Upper lobe of left lung (tissue), 6 donors: ENCODE measurements at places on chromosomes 7 and 10. TPM values are rescaled to one million over a fixed set of nuclear protein-coding genes. Genes with fewer than 3 reads are reported as not detected.

- no peak for DNase-seq
- H3K27ac ChIP-seq: peak overlapping the region; percentile 57
- peaks cover 6% of the 10 kb centered on the region for H3K4me1 ChIP-seq
- no peaks in the 10 kb centered on the region for H3K27me3 ChIP-seq
These were observed 82.7 kb downstream of the RAMP3 start for GRCh38 chr7:45240273-45240771.

The ASZ1 gene
- not detected for total RNA-seq

The MYH16 gene
- total RNA-seq: not detected

The TMEM184A gene
- total RNA-seq: 11.5 TPM

The HHEX gene
- 19.7 TPM for total RNA-seq

- no peak for DNase-seq
- no peaks in the 10 kb centered on the region for H3K4me1 ChIP-seq
- H3K4me3 ChIP-seq: no peak overlapping the region
- H3K27me3 ChIP-seq: no peaks in the 10 kb centered on the region
- H3K27ac ChIP-seq: no peak overlapping the region
These were observed 116.9 kb upstream of the CHST15 start for GRCh38 chr10:124210263-124210662.

The LIPF gene
- not detected for total RNA-seq

- H3K27me3 ChIP-seq: no peaks in the 10 kb centered on the region
- H3K4me1 ChIP-seq: peaks cover 5% of the 10 kb centered on the region
- H3K36me3 ChIP-seq: no peaks in the 10 kb centered on the region
- H3K4me3 ChIP-seq: no peak overlapping the region
- DNase-seq: no peak
- no peak overlapping the region for H3K27ac ChIP-seq
These were observed 9.2 kb downstream of the CPA2 start for GRCh38 chr7:130275826-130276297.

The H2BK1 gene
- not detected for total RNA-seq

GRCh38 chr7:16564909-16565426 lies 38.3 kb downstream of the LRRC72 start:
- no peaks in the 10 kb centered on the region for H3K4me1 ChIP-seq
- DNase-seq: no peak
- H3K27ac ChIP-seq: no peak overlapping the region
- H3K36me3 ChIP-seq: no peaks in the 10 kb centered on the region

DNA sequence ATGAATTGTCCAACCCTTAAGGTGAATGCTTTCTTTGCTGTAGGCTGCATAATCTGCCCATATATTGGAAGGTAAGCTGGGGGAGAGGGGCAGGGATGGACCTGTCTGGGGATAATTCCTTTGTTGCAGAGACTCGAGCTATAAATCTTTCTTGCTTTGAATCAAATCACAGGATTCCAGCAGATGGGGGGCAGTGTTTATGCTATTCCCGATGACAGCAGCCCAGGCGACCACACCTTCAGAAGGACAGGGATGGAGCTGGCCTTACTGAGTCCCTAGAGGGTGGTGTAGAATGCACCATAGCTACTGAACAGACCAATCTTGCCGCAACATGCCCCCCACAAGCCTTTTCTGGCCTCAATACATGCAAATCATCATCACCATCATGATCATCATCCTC lies 2.5 kb downstream of the PODXL start:
- H3K36me3 ChIP-seq: peaks cover 4% of the 10 kb centered on the region
- no peak for DNase-seq
- H3K4me3 ChIP-seq: peak overlapping the region; percentile 78
- H3K4me1 ChIP-seq: peaks cover 24% of the 10 kb centered on the region

DNA sequence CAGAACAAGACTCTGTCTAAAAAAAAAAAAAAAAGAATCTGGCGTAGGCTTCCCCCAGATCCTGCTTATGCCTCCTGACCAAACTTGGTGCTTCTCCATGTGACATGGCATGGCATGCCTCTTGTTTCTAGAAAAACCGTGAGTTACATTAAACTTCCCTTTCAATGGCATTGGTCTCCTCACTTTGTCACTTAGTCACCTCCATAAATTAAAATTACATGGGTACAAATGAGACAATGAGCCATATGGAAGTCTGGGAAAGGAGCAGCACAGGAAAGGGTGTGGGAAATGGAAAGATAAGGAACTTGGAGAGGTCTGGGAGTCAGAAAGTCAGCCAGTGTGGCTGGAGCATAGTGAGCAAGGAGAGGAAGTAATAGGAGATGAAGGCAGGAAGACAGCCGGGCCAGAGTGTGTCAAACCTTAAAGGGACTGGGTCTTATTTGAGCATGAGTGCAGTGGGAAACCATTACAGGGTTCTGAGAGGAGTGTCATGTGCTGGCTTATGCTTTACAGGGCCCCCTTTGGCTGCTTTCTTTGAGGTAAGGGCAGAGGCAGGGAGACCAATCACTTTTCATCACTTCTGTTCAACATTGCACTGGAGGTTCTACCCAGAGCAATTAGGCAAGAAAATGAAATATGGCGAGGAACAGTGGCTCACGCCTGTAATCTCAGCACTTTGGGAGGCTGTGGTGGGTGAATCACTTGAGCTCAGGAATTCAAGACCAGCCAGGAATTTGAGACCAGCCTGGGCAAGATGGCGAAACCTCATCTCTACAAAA lies 21.3 kb upstream of the ZMIZ2 start:
- H3K27me3 ChIP-seq: no peaks in the 10 kb centered on the region
- peak overlapping the region; percentile 13 for H3K27ac ChIP-seq
- H3K4me1 ChIP-seq: peaks cover 8% of the 10 kb centered on the region
- H3K36me3 ChIP-seq: no peaks in the 10 kb centered on the region

DNA sequence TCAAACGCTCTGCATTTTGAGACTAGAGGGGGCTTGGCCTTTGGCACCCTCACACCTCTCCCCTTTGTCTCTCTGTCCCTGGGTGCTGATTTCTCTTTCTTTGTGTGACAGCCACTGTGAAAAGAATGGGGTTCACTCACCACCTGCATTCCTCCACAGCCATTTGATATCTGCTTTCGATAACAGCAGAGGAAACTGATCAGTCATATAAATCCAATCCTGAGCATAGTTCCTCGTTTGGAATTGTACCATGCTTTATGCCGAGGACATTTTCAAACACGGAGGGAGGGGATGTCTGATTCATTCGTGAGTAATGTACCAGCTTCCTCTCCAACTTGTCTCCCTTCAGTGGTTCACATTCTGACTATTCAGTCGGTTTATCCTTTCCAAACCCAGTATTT lies 15.8 kb downstream of the MET start:
- no peak overlapping the region for H3K4me3 ChIP-seq
- no peaks in the 10 kb centered on the region for H3K27me3 ChIP-seq
- H3K4me1 ChIP-seq: peaks cover under 1% of the 10 kb centered on the region
- DNase-seq: no peak
- no peaks in the 10 kb centered on the region for H3K36me3 ChIP-seq
- no peak overlapping the region for H3K27ac ChIP-seq

- H3K27me3 ChIP-seq: no peaks in the 10 kb centered on the region
- H3K36me3 ChIP-seq: no peaks in the 10 kb centered on the region
- no peak overlapping the region for H3K4me3 ChIP-seq
- H3K4me1 ChIP-seq: peaks cover 6% of the 10 kb centered on the region
- H3K27ac ChIP-seq: peak overlapping the region; percentile 54
- no peak for DNase-seq
These were observed 19.0 kb downstream of the AQP1 start for GRCh38 chr7:30930621-30931020.

The GATA3 gene
- 0.22 TPM for total RNA-seq

GRCh38 chr10:102542800-102543418 lies 39.1 kb downstream of the SUFU start:
- H3K27me3 ChIP-seq: no peaks in the 10 kb centered on the region
- H3K4me3 ChIP-seq: no peak overlapping the region
- no peaks in the 10 kb centered on the region for H3K36me3 ChIP-seq
- no peak for DNase-seq

The NEUROG3 gene
- total RNA-seq: not detected

GRCh38 chr7:101161692-101162471 lies 3.5 kb downstream of the VGF start:
- DNase-seq: no peak
- no peak overlapping the region for H3K27ac ChIP-seq
- no peaks in the 10 kb centered on the region for H3K36me3 ChIP-seq
- peaks cover 41% of the 10 kb centered on the region for H3K27me3 ChIP-seq

The ENTPD7 gene
- 12.3 TPM for total RNA-seq

DNA sequence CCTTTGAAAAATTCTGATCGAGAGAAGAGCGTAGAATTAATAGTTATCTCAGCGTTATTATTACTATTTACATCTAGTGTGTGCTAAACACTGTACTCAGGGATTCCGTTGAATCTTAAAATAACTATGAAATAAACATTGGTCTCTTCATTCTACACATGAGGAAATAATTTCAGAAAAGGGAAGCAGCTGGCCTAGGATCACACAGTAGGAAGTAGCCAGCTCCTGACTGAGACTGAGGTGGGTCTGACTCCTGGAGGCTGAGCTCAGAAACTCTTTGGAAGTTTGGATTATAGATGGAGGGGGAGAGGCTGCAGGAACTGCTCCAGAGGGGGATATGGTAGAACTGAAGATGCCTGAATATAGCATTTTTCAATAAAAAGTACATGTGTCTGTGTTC lies 183.9 kb upstream of the WDR11 start:
- DNase-seq: no peak
- no peak overlapping the region for H3K4me3 ChIP-seq
- no peaks in the 10 kb centered on the region for H3K4me1 ChIP-seq
- H3K27ac ChIP-seq: no peak overlapping the region

- no peak overlapping the region for H3K27ac ChIP-seq
- H3K4me1 ChIP-seq: peaks cover 5% of the 10 kb centered on the region
- no peak for DNase-seq
- H3K36me3 ChIP-seq: no peaks in the 10 kb centered on the region
These were observed 133.0 kb upstream of the ZNF32 start for GRCh38 chr10:43781480-43782361.

The RTKN2 gene
- total RNA-seq: 99.5 TPM

The GDF2 gene
- not detected for total RNA-seq

DNA sequence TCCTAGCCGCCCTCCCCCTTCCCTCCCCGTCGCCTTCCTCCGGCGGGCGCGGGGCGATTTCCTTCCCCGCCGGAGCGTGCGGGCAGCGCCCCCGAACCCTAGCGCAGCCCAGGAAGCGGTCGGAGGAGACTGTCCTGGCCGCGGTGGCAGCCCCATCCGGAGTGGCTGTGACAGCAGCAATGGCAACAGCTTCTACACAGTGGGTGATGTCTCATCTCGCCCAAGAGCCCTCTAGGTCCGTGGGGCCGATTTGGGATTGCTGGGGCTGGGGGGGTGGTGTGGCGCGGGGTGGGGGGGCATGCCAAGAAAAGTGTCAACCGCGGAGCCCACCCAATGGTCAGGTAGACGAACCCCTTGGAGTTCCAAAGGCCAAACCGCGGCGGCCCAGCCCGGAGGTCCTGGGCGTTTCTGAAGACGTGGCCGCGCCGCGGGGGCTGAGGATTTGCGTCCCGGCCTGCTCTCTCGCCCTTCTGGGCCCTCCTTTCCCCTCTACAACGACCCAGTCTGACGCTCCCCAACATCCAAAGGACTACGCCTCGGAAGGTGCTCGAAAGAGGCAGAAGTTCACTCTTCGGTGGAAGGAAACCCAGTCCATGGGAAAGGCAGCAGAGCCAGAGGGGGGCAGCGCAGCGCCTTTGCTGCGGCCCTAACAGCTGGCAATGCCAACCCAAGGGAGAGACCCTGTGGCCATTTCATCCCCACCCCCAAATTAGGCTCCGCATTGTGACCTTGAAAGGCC lies 603 bp upstream of the TWIST1 start:
- H3K27ac ChIP-seq: no peak overlapping the region
- H3K27me3 ChIP-seq: peaks cover 29% of the 10 kb centered on the region
- no peak overlapping the region for H3K4me3 ChIP-seq

The UCN3 gene
- total RNA-seq: 1.6 TPM

The ADRA2A gene
- total RNA-seq: 2.9 TPM

DNA sequence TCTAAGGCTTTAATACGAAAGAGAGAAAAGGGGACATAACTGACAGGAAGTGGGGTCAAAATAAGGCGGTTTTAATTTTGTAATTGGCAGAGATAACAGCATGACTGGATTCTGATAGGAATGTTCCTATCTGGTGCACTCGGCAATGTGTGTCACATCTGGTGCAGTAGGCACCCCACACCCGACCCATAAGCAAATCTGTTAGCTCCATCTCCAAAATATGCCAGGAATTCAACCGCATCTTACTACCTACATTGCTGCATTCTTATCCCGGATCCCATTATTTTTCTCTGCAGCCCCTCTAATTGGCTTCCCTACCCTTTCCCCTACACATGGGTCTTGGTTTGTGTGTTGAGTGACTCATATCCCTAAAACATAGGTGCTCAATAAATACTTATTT lies 19.1 kb upstream of the GALNT11 start:
- H3K27me3 ChIP-seq: no peaks in the 10 kb centered on the region
- no peak for DNase-seq
- H3K36me3 ChIP-seq: no peaks in the 10 kb centered on the region
- H3K4me3 ChIP-seq: no peak overlapping the region
- no peak overlapping the region for H3K27ac ChIP-seq
- H3K4me1 ChIP-seq: no peaks in the 10 kb centered on the region

DNA sequence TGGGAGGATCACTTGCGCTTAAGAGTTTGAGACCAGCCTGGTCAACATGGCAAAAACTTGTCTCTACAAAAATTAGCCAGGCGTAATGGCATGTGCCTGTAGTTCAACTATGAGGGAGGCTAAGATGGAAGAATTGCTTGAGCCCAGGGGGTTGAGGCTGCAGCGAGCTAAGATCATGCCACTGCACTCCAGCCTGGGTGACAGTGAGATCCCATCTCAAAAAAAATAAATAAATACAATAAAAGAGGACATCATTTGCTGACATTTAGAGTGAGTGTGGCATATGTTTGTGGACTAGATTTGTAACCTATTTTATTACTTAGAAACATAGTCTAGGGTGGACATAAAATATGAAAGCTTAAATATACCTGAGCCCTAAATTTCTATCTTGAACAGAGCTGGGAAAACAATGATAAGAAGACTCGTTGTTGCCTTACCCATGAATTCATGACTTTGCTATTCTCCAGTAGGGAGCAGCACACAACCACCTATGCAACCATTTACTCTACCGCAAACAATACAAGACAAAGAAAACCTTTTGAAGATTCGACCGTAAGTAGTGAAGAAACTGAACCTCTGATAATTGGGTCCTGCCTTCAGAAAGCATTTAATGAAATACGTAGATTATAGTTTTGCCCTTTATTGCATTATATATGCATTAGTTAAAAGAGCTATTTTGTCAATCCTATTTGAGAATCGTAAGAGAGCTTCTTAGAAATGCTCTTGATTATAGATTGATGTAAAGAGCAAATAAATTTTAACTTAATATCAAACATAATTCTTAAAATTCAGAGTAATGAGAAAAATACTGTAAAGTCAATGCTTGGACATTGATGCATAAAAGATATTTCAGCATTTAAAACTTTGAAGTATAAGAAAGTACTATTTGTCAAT lies 83.5 kb downstream of the GNAT3 start:
- H3K27me3 ChIP-seq: no peaks in the 10 kb centered on the region
- H3K4me1 ChIP-seq: no peaks in the 10 kb centered on the region
- H3K4me3 ChIP-seq: no peak overlapping the region
- H3K27ac ChIP-seq: no peak overlapping the region

The CRHR2 gene
- total RNA-seq: not detected
